ENCODE measurements at places on chromosomes 1 and 21.

DNA sequence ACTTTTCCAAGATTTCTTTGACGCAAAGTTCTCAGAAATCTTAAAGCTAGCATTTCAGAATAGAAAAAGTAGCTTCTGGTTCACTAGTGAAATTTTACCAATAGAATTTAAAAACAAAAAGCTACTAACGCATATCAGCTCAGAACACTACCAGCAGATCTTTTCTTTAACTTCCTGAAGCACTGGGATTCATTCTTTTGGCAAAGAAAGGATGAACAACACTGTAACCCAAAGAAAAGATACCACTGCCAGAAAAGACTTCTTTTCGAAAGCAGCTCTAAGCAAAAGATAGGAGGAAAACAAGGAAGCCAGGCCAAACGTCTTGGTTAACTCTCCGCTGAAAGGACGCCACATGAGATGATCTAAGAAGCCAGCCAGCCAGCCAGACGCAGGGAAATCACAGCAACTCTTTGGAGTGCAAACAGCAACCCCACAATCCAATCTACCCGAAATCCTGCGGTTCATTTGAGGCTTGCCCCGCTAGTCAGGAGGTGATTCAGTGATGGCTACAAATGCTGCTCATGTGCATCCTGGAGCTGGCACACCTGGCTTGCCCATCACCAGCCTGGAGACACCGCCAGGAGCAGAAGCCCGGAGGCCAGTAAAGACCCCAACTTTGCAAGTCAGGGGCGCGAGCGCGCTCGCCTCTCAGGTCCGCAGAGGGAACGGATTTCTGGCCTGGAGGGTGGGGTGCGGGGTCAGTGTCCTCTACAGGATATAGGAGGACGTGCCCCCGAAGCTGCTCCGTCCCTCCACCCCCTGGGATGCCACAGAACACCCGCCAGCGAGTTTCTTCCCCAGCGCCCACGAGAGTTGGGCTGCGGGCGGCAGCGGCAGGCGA lies 812 bp downstream of the NBPF1 start:
- peaks cover 3% of the 10 kb centered on the region for H3K36me3 ChIP-seq
- no peak overlapping the region for H3K27ac ChIP-seq
- H3K27me3 ChIP-seq: 0 out of 2 replicates have a peak, but pooled peaks cover 4% of the 10 kb centered on the region
- peak overlapping the region; percentile 92 for H3K4me3 ChIP-seq
- peak; percentile 79 for DNase-seq
- peaks cover 11% of the 10 kb centered on the region for H3K4me1 ChIP-seq

- DNase-seq: no peak
- H3K4me1 ChIP-seq: no peaks in the 10 kb centered on the region
- H3K27ac ChIP-seq: no peak overlapping the region
- no peaks in the 10 kb centered on the region for H3K36me3 ChIP-seq
- H3K4me3 ChIP-seq: no peak overlapping the region
- peaks cover 6% of the 10 kb centered on the region for H3K27me3 ChIP-seq
Measured at GRCh38 chr1:25723250-25723880, 76.6 kb upstream of the SELENON start.

DNA sequence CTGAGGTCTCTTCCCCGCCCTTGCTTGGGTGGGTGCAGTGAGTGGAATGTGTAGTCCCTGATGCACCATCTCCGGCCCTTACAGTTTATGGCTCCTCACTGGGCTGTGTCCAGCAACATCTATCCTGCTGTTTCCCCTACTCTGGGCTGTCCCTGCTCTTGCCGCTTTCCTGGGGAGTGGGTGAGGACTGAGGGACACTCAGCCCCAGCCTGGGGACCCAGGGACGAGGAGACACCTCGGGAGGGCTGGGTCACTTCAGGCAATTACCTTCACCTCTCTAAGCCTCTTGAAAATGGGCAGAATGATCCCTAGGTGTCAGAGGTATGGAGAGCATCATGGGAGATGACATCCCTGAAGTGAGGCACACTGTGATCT lies 13.6 kb upstream of the LRP8 start:
- no peaks in the 10 kb centered on the region for H3K36me3 ChIP-seq
- H3K4me1 ChIP-seq: no peaks in the 10 kb centered on the region
- no peak overlapping the region for H3K4me3 ChIP-seq
- peak; percentile 35 for DNase-seq
- peaks cover 4% of the 10 kb centered on the region for H3K27me3 ChIP-seq

- no peaks in the 10 kb centered on the region for H3K4me1 ChIP-seq
- no peak for DNase-seq
- H3K4me3 ChIP-seq: no peak overlapping the region
- H3K27ac ChIP-seq: no peak overlapping the region
- H3K36me3 ChIP-seq: no peaks in the 10 kb centered on the region
- H3K27me3 ChIP-seq: no peaks in the 10 kb centered on the region
Measured at GRCh38 chr1:116360429-116361173, 12.4 kb upstream of the ATP1A1 start.

GRCh38 chr1:12480748-12481362 lies 137.2 kb downstream of the DHRS3 start:
- DNase-seq: peak; percentile 63
- H3K36me3 ChIP-seq: peaks cover 7% of the 10 kb centered on the region
- H3K27ac ChIP-seq: peak overlapping the region; percentile 55
- no peaks in the 10 kb centered on the region for H3K27me3 ChIP-seq
- peaks cover 87% of the 10 kb centered on the region for H3K4me1 ChIP-seq

GRCh38 chr1:54474310-54475251 lies 68.4 kb upstream of the SSBP3 start:
- no peak overlapping the region for H3K27ac ChIP-seq
- DNase-seq: no peak
- H3K36me3 ChIP-seq: no peaks in the 10 kb centered on the region
- no peaks in the 10 kb centered on the region for H3K4me1 ChIP-seq
- H3K27me3 ChIP-seq: peaks cover 8% of the 10 kb centered on the region
- H3K4me3 ChIP-seq: no peak overlapping the region

GRCh38 chr1:244062156-244062725 lies 11.2 kb downstream of the ZBTB18 start:
- H3K4me3 ChIP-seq: no peak overlapping the region
- H3K27me3 ChIP-seq: no peaks in the 10 kb centered on the region

DNA sequence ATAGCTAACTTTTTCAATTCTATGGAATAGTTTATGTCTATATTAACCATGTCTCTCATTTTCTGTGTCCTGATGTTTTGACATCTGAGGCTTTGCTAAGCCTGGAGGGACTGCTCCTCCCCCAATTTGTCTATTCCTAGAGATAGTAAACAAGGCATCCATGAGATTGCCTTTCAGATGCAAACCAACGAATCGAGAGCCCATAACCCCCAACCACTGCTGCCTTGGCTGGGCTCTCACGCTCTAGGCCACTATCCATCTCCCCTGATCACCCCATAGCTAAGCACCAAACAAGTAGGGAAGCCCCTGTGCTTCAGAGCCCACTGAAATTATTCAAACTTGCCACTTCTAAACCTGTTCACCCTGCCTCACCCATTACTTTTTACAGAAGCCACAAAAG lies 437.7 kb downstream of the SETD4 start:
- no peaks in the 10 kb centered on the region for H3K36me3 ChIP-seq
- H3K4me3 ChIP-seq: no peak overlapping the region

DNA sequence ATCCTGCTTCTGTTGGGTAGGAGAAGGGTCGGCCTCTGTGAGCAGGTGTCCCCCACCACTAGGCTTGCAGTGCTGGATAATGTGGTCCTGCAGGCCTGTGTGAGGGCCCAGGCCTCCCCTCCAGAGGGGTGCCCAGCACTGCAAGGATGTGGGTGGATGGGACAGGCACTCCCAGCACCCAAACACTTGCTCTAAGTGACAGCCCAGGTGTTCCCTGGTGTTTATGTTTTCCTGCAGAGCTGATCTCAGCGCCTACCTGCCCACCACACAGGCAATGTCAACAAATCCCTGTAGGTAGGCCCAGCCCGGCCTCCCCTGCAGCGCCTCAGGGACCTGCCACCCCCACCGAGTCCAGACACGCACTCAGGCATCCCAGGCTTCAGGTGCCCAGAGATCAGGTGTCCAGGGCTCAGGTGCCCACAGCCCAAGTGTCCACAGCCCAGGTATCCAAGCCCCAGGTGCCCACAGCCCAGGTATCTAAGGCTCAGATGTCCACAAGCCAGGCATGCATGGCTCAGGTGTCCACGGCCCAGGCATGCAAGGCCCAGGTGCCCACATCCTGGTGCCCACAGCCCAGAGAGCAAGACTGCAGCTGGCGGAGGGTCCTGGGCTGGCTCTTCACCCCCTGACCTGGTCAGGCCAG lies 59.2 kb downstream of the WNT9A start:
- H3K36me3 ChIP-seq: no peaks in the 10 kb centered on the region
- no peak overlapping the region for H3K4me3 ChIP-seq
- peak overlapping the region; percentile 91 for H3K27ac ChIP-seq
- no peaks in the 10 kb centered on the region for H3K27me3 ChIP-seq
- peaks cover 48% of the 10 kb centered on the region for H3K4me1 ChIP-seq

- DNase-seq: no peak
- H3K27ac ChIP-seq: no peak overlapping the region
- peaks cover 65% of the 10 kb centered on the region for H3K36me3 ChIP-seq
- H3K4me1 ChIP-seq: peaks cover 8% of the 10 kb centered on the region
- H3K4me3 ChIP-seq: no peak overlapping the region
Measured at GRCh38 chr1:11984576-11984975, 4.3 kb downstream of the MFN2 start.

DNA sequence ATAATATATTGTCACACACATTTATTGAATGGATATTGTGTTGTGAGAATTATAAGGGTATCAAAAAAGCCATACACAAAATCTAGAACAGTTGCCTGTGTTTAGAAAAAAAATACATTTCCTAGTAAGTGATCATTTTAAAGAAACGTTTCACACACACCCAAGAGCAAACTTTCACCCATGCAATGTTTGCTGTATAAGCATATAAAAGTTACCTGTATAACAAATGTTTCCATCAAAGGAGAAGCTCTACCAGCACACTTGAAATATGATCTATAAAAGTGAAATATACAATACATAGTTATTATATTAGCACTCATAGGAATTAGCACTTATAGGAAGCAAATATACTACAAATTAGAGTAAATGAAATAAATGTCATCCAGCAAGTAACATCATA lies 1098.1 kb downstream of the NCAM2 start:
- H3K36me3 ChIP-seq: no peaks in the 10 kb centered on the region
- no peaks in the 10 kb centered on the region for H3K4me1 ChIP-seq
- DNase-seq: no peak
- no peak overlapping the region for H3K4me3 ChIP-seq

GRCh38 chr1:197915862-197916499 lies 1.2 kb upstream of the LHX9 start:
- DNase-seq: peak; percentile 85
- peak overlapping the region; percentile 23 for H3K4me3 ChIP-seq
- no peak overlapping the region for H3K27ac ChIP-seq
- no peaks in the 10 kb centered on the region for H3K36me3 ChIP-seq
- peaks cover 12% of the 10 kb centered on the region for H3K27me3 ChIP-seq

- H3K4me1 ChIP-seq: no peaks in the 10 kb centered on the region
- no peak for DNase-seq
- no peak overlapping the region for H3K27ac ChIP-seq
- no peaks in the 10 kb centered on the region for H3K27me3 ChIP-seq
- H3K4me3 ChIP-seq: no peak overlapping the region
Measured at GRCh38 chr1:82446955-82447354, 646.2 kb downstream of the ADGRL2 start.

DNA sequence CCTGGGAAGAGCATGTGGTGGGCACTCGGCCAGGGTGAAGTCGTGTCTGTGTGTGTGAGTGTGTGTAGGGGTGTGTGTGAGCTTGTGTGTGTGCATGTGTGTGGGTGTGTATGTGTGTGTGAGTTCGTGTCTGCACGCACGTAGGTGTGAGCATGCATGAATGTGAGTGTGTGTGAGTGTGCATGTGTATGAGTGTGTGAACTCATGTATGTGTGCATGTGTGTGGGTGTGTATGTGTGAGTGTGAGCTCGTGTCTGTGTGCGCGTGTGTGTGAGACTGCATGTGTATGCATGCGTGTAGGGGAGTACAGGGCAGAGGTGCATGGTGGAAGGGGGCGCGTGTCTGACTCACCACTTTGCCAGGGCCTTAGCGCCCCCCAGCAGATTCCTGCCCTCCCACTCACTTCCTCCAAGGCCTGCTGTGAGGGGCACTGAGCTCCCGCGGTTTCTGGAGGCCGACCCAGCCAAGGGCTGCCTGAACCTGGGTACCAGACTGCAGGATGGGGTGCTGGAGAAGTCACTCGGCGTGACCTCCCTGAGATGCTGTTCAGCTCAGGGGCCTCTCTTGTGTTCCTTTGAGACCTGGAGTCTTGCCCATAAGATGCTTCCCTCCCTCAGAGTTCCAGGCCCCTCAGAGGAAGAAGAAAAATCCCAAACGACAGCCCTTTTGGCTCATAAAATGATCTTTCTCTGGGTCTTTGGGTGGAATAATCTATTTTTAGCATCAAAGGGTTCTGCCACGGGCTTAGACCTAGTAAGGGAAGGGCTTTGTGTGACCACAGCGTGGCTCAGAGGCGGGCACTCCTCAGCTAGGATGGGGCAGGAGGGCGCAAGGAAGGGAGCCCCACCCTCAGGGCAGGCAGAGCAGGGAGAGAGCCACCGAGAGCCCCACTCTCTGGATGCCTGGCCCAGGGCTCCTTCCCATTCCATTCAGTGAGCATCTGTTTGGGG lies 41.1 kb upstream of the RUNX3 start:
- H3K27ac ChIP-seq: no peak overlapping the region
- H3K27me3 ChIP-seq: no peaks in the 10 kb centered on the region
- peaks cover 43% of the 10 kb centered on the region for H3K4me1 ChIP-seq
- H3K4me3 ChIP-seq: no peak overlapping the region
- no peak for DNase-seq

DNA sequence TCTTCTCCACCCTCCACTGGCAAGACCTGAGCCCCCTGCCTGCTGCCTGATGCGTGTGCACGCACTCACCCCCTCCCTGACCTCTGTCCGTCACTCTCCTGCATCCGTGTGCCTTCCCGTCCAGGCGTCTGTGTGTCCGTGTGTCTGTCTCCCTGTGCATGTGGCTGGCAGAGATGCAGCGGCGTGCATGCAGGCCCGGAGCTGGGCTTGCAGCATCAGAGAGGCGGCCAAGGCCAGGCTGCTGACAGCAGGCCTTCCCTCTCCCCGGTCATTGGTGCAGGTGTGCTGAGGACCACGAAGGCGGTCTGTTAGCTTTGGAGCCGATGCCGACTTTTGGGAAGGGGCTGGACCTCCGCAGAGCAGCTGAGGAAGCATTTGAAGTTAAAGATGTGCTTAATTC lies 22.8 kb upstream of the ARHGEF16 start:
- no peak for DNase-seq
- no peak overlapping the region for H3K4me3 ChIP-seq
- no peaks in the 10 kb centered on the region for H3K36me3 ChIP-seq
- H3K27ac ChIP-seq: no peak overlapping the region
- no peaks in the 10 kb centered on the region for H3K27me3 ChIP-seq

- no peaks in the 10 kb centered on the region for H3K4me1 ChIP-seq
- H3K36me3 ChIP-seq: no peaks in the 10 kb centered on the region
- no peak overlapping the region for H3K4me3 ChIP-seq
Measured at GRCh38 chr21:31090376-31090775, 52.1 kb upstream of the KRTAP19-8 start.

GRCh38 chr1:19907456-19907855 lies 16.0 kb downstream of the PLA2G2E start:
- no peak overlapping the region for H3K27ac ChIP-seq
- H3K4me3 ChIP-seq: no peak overlapping the region
- no peaks in the 10 kb centered on the region for H3K27me3 ChIP-seq

DNA sequence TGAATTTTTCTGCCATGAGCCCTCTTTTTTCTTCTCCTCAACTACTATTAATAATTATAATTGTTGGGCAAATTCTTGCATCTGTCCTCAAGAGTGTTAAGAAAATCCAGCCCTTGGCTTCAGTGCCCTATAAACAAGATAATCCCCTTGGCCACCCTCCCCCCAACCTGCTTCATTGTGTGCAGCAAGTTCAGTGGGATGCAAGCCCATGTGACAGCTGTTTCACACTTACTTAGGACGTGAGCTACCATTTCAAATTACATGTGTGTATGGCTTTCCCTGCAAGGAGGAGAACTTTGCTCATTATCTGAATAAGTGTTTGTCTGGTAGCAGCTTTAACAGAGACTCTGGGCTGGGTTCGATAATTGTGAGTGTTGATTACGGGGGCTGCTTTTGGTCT lies 276.2 kb downstream of the CACNA1E start:
- 0 out of 2 replicates have a peak, but pooled peaks cover 7% of the 10 kb centered on the region for H3K4me1 ChIP-seq
- DNase-seq: no peak
- no peak overlapping the region for H3K27ac ChIP-seq
- no peak overlapping the region for H3K4me3 ChIP-seq
- H3K36me3 ChIP-seq: no peaks in the 10 kb centered on the region

Measured in SJSA1 (cell line).